CD8-positive, alpha-beta T cell (primary cell): ENCODE measurements at places on chromosomes 7 and 10.

GRCh38 chr10:92695679-92696605, 6.2 kb downstream of the HHEX start:
- no peak for DNase-seq

- DNase-seq, result no peak
These were observed 51.3 kb downstream of the COBL start for GRCh38 chr7:51265066-51265907.

- no peak for DNase-seq
These were observed 529.4 kb downstream of the HTR7 start for GRCh38 chr10:90328459-90328858.

DNA sequence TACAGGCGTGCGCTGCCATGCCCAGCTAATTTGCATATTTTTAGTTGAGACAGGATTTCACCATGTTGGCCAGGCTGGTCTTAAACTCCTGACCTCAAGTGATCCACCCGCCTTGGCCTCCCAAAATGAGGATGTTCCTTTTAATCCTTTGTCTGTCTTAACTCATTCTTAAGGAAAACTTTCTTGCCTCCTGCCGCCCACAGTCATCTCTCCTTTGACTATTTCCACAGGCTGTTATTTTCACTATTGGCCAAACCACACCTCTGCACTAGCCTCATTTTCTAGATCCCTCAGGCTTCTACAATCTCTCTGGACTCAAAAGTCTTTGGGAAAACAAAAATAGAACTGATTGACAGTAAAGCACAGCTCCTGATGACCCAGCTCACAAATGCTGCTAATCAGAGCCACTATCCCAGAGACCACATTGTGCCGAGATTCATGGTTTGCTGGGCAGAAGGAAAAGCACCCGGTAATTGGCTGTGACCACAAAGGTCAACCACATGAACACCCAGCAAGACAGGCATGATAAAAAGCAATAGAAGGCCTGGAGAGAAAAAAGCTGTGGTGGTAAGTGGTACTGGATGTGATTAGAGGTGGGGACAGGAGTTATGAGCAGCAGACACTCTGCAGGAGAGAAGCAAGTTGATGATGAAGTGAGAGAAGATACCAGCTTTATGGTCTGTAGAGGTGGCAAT, 44.1 kb upstream of the ZNRF2 start:
- no peak for DNase-seq

- no peak for DNase-seq
These were observed 41.2 kb downstream of the PDZD8 start for GRCh38 chr10:117334066-117334465.

- DNase-seq, result no peak
These were observed 563.3 kb upstream of the SORCS1 start for GRCh38 chr10:107727767-107728317.

DNA sequence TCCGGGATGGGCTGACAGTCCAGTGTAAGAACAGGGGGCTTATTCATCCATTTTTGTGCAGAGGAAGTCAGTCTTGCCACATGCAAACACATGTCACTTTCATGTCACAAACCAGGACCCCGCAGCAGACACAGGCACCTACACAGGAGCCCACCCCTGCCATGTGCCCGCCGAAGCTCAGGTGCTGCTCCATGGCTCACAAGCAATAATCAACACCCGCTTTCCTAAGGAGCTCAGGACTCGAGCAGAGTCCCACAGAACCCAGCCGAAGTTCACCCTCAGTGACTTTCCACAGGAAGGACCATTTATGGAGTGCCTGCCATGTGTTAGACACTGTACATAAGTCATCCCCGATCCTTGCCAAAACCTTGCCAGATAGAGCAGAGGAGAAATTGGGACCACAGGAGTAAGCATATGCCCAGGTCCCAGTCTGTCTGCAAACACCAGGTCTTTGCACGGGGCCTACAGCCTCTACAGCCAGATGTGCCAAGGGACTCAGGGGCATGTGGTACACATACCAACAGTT, 99.4 kb downstream of the EBF3 start:
- no peak for DNase-seq

GRCh38 chr10:58919927-58920654, 256.4 kb upstream of the PHYHIPL start:
- DNase-seq, result no peak

- DNase-seq, result no peak
These were observed 138.5 kb upstream of the RET start for GRCh38 chr10:42938351-42938750.

DNA sequence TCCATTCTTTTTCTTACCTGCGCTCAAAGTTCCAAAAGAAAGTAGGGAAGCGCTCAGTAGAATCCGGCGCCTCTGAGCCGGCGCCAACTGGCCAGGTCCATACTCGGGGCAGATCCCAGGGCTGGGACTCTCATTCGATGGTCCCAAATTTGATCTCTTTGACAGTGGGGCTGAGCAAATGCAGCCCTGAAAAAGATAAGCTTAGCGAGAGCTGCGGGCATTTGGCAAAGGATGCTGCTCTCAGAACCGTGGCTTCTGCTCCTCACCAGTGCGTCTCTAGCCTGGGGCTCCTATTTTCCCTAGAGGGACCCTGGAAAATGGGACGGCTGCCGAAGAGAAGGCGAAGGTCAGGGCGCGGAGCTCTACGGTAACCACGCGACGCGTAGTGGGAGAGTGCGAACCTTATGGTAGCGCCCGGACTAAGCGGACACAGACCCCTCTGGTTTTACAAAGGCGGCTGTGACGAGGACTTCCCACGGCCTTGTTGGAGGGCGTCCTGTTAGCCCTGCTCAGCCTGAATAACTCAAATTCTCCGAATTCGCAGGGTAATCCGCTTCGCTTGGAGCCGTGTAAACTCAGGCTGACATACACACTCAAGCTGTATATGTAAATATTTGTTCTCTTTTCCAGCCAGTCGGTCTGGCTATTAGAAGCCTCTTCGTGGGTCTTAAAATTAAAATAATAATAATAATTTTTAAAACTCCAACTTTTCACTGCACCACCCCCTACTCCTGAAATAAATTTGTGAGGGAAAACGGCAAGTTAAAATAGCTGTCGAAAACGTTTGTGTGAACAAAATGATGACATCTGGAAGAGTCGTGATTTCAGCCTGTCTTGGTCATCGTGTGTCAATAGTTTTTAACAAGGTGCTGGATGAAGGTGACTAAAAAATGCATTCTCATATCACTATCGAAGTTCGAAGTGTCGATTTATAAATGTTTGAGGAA, 869 bp upstream of the TBX20 start:
- no peak for DNase-seq

DNA sequence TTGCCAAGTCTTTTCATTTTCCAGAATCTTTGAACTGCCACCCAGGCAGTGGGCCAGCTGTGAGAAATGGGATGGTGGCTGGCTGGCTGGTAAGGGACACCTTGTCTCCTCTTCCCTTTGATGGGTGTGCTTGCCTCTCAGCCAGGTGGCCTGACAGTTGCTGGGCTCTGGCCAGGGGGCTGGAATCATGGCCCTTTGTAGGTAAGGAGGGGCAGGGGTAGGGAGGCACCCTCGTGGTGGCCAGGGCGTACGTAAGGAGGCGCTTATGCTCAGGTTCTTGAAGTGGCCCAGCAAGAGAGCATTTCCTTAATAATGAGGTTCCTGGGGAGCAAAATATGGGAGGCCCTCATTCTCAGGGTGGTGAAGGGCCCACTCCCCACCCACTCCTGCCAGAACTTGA, 33.0 kb upstream of the GOLGA7B start:
- DNase-seq, result no peak
